Ureter (tissue), 1 donor: ENCODE measurements at places on chromosomes 7 and 10. TPM values are rescaled to one million over a fixed set of nuclear protein-coding genes. Genes with fewer than 3 reads are reported as not detected.

The FOXK1 gene
- 40.4 TPM for total RNA-seq

The OR13A1 gene
- 1.4 TPM for total RNA-seq

The PRPS1L1 gene
- not detected for total RNA-seq

The TDRD1 gene
- total RNA-seq, result 0.23 TPM

The FIS1 gene
- total RNA-seq, result 159 TPM

The CALCR gene
- 0.16 TPM for total RNA-seq

The GPR26 gene
- total RNA-seq, result not detected

The TMEM209 gene
- total RNA-seq, result 36.5 TPM

The UBE2D4 gene
- total RNA-seq, result 27.4 TPM

The KDM7A gene
- total RNA-seq, result 17.7 TPM
